ENCODE measurements at places on chromosomes 16 and 17.

- no peak for DNase-seq
These were observed 70.6 kb upstream of the XYLT1 start for GRCh38 chr16:17541324-17541723.

DNA sequence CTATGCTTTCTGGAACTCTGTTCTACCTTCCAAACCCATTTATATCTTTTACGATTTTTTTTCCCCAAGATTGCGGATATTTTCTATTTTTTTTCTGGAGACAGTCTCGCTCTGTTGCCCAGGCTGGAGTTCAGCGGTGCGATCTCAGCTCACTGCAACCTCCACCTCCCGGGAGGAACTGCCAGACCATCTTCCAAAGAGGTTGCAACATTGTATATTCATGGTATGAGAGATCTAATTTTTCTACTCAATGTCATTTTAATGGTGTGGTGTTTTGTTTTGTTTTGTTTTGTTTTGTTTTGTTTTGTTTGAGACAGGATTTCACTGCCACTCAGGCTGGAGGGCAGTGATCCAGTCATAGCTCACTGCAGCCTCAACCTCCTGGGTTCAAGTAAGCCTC lies 8.5 kb upstream of the BMERB1 start:
- DNase-seq = no peak

GRCh38 chr16:76653390-76654026 lies 376.3 kb downstream of the CNTNAP4 start:
- DNase-seq = no peak

DNA sequence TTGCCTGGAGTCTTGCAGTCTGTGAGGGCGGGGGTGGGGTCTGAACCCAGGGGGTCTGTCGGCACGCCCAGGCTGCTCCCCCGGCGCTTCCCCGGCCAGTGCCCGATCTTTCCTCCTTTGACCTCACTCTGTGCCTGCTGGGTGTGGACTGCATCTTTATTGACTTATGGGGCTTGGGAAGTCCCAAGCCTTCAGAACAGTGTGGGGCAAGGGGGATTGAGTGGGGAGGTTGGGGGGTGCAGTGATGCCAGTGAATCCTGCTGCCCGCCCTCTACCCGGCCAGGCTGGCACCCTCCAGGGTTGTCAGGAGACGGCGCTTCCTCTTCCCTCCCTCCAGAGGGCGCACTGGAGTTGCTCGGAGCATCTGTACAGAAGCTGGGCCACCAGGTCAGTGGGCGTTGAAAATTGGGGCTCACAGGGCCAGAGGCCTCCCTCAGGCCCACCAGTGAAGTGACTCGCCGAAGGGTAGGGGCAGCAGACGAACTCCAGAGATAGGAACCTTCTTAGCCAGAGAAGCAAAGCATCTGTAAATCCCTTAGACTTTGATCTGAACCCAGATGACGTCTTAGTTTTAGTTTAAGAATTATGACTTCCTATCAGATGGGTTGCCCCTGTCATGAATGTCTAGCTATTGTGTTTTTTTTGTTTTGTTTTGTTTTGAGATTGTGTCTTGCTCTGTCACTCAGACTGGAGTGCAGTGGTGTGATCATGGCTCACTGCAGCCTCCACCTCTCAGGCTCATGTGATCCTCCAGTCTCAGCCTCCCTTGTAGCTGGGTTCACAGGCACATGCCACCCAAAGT lies 184.8 kb upstream of the CIBAR2 start:
- DNase-seq = no peak

DNA sequence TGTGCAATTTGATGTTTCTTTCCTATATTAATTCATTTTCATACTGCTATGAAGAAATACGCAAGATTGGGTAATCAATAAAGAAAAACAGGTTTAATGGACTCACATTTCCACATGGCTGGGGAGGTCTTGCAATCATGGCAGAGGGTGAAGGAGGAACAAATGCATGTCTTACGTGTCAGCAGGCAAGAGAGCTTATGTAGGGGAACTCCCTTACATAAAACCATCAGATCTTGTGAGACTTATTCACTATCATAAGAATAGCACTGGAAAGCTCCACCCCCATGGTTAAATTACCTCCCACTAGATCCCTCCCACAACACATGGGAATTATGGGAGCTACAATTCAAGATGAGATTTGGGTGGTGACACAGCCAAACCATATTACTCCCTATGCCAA lies 418.9 kb upstream of the MAF start:
- no peak for DNase-seq

DNA sequence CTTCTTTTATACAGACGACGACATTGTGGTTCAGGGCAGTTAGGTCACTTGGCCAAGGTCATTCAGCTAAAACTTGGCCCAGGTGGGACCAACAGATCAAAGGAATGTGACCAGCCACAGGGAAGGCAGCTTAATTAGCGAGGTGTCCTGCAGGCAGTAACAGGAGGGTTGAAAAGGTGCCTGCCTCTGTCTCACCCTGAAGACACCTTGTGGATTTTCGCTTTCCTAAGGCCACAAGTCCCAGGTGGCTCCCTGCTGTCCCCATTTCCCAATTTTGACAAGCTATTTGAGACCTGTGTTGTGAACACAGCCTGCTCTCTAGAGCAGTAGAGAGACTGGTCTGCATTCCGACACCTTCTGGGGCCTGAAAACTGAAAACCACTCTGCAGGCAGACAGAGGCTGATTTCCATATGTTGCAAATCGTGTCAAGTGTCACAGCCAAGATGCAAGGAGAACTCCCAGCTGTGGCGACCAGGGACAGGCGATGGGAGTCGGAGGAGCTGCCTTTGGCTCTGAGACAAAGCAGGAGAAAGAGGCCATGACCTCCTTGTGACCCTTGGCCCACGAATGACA lies 593.1 kb upstream of the CDH5 start:
- DNase-seq = no peak

DNA sequence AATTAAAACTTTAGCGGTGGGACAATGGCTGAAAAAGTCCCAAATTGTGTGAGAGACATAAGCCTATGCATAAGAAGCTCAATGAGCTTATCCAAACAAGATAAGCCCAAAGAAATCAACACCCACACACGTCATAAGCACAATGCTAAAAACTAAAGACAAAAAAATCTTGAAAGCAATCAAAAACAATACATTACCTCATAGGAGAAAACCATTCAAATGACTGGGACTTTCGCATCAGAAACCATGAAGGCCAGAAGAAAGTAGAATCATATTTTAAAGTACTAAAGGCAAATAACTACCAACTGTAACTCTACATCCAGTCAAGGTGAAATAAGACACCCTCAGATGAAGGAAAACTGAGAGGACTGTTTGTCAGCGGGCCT lies 50.2 kb downstream of the ZCCHC14 start:
- no peak for DNase-seq

- DNase-seq = no peak
These were observed 10.9 kb downstream of the DLX4 start for GRCh38 chr17:49979748-49980479.

- DNase-seq = no peak
These were observed 130.3 kb downstream of the SKAP1 start for GRCh38 chr17:48299760-48300159.

- no peak for DNase-seq
These were observed 69.8 kb upstream of the ANKFN1 start for GRCh38 chr17:56083475-56083874.

GRCh38 chr16:71424626-71425025 lies 17.2 kb downstream of the TLE7 start:
- no peak for DNase-seq

- no peak for DNase-seq
These were observed 10.9 kb upstream of the LYRM9 start for GRCh38 chr17:27904114-27904513.

DNA sequence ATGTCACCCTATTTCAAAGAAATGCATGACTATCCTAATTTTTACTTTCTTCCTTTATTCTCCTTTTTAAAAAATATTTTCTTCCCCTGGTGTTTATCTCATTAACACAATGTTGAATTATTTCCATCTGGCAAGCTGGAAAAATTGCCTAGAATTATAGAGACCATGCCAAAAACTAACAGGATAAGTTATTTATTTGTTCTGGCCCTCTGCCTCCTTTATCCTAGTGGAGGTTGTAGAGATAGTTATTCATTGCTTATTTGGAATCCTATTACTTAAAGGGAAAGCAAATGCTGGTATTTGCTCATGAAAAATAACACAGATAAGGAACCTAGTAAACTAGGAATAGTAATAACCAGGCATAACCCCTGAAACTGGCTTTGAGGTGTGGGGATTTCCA lies 684.9 kb upstream of the KIF2B start:
- DNase-seq = no peak

Measured in thoracic aorta (tissue), 2 donors.